ENCODE measurements at places on chromosomes 13 and 19. TPM values are rescaled to one million over a fixed set of nuclear protein-coding genes. Genes with fewer than 3 reads are reported as not detected.

The ZNF431 gene
- total RNA-seq: 47.4 TPM

DNA sequence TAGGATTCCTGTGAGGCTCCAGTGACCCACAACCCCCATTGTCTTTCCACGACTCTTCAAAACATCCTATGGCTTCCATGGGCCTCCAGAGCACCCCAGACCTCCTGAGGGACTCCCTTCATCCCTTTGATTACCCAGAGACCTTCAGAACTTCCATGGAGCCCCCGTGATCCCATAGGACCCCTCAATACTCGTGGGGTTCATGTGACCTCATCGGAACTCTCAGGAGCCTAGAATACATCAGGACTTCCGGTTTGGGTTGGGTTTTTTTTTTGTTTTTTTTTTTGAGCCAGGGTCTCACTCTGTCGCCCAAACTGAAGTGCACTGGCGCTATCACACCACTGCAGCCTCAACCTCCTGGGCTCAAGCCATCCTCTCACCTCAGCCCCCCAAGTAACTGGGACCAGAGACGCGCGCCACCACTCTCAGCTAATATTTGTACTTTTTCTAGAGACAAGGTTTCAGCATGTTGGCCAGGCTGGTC lies 774 bp downstream of the ALDH16A1 start:
- H3K27ac ChIP-seq: peak overlapping the region; percentile 72
- H3K4me1 ChIP-seq: no peaks in the 10 kb centered on the region
- peak overlapping the region; percentile 96 for H3K4me3 ChIP-seq
- peaks cover 41% of the 10 kb centered on the region for H3K36me3 ChIP-seq
- no peaks in the 10 kb centered on the region for H3K27me3 ChIP-seq

The LRRC25 gene
- 0.18 TPM for total RNA-seq

GRCh38 chr13:62014299-62014698 lies 598.6 kb upstream of the PCDH20 start:
- no peaks in the 10 kb centered on the region for H3K36me3 ChIP-seq
- no peak overlapping the region for H3K27ac ChIP-seq
- no peaks in the 10 kb centered on the region for H3K27me3 ChIP-seq
- no peak overlapping the region for H3K4me3 ChIP-seq

GRCh38 chr19:58054901-58055874 lies 3.9 kb upstream of the ZNF135 start:
- H3K4me1 ChIP-seq: peaks cover 4% of the 10 kb centered on the region
- H3K4me3 ChIP-seq: no peak overlapping the region
- H3K27ac ChIP-seq: no peak overlapping the region
- no peaks in the 10 kb centered on the region for H3K27me3 ChIP-seq
- peaks cover 16% of the 10 kb centered on the region for H3K36me3 ChIP-seq

- H3K27me3 ChIP-seq: no peaks in the 10 kb centered on the region
- H3K4me1 ChIP-seq: no peaks in the 10 kb centered on the region
- no peak overlapping the region for H3K4me3 ChIP-seq
- DNase-seq: no peak
- H3K27ac ChIP-seq: no peak overlapping the region
Observed at GRCh38 chr13:34087791-34088190, 269.8 kb downstream of the RFC3 start.

Data from H9 (cell line).